ENCODE measurements at places on chromosomes 3 and 15.

GRCh38 chr3:126931806-126932187 lies 51.1 kb upstream of the PLXNA1 start:
- DNase-seq = no peak

DNA sequence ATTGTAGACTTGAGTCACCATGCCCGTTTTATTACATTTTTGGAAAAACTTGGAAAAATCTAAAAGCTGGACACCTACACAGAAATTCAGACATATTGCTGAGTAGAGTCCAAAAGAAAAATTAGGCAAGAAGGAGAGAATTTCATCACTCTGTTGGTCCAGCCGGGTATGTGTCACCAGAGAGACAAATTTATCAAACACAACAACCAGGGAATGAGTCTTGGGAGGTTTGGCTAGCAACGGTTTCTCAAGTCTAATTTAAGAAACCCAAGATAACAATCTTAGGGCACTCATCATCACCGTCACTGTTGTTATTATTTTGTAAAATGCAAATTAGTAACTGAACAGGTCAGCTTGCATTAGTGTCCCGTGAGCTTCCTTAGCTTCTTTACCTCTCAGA lies 197.5 kb upstream of the C2CD4B start:
- no peak for DNase-seq

DNA sequence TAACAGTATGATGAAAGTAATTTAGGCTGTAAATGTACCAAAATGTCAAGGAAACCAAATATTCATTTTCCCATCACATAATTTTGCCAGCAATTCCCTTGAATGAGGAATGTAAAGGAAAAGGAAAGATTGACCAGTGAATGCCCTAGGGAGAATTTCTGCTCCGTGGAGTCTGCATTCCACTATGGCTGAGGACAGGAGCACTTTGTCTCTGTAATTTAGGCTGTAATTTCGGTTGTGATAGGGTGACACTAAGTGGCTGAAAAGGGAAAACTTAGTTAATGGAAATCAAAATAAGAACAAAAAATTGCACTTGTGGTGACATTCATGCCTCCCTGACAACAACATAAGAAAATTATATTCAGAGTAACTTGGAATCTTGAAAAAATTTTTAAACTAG lies 8.3 kb upstream of the TMEM207 start:
- DNase-seq = no peak

DNA sequence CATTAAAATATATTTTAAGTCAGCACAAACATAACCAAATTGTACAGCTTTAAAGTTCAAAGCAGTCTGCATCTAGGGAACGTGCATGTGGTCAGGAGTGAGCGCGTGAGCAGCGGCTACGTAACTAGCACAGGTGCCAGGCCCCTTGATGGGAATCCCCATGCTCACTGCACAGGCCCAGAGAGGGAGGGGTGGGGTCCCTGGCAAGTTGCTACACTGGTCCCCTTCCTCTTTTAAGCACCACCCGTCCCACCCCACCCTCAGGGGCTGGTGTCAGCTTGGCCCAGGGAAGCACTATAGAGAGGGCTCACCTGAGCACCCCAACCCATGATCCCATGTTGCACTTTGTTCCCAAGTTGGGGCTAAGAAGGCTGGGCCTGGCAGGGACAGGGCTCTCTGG lies 835 bp upstream of the GMPPB start:
- no peak for DNase-seq

DNA sequence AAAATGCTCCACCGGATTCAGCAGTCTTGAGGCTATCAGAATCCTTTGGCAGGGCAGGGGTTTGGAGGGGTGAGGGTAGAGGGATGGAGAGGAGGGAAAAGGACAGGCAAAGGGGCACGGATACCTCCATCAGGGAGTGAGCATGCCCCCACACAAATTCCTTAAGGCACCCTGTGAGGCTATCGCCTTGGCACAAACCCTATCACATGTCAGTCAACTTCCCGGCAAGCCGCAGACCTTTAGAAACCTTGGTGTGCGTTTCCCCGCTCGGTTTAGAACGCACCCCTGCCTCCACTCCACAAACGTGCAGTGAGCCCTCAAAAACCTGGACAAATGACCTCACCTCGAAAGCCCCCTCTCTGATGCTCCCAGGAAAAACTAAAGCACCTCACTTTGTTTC lies 422 bp upstream of the SETMAR start:
- DNase-seq = no peak

DNA sequence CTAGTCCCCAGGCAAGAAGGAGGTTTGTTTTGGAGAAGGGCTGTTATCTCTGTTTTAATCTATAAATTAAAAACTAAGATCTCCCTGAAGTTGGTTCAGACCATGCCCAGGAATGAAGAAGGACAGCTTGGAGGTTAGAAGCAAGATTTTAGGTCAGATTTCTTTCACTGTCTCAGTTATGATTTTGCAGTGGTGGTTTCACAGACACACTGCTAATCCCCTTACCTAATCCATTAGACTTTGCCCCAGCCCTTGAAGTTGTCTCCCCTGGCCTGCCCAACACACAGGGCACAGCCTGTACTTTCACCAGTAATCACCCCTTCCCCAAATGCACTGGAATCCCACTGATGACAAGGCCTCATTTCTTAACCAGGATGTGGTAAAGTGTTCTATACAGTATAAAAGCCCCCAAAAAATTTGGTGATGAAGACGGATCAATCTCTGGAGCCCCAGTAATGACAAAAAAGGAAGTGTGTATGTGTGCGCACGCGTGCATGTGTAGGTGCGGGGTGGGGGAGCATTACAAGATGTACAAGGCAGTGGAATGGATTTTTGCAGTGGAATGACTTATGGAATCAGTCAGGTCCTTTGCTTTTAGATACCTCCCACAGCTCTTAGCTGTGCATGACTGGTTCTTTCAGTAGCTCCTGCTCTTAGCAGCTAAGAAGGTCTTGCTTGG lies 73.1 kb upstream of the TERB2 start:
- DNase-seq = no peak

DNA sequence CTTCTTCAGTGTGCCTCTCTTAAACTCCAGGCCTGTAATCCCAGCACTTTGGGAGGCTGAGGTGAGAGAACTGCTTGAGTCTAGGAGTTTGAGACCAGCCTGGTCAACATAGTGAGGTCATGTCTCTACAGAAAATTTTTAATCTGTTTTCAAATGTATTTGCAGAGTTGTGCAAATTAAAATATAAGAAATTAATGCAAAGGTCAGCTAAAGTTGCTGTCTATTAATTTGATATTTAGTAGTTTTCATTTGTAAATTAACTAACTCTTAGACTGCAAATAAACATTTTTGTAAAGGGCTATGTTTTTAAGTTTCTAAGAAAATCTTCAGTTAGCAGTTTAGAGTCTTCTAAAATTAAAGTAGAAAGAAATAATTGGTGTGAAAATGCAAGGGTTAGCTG lies 99.9 kb upstream of the TJP1 start:
- no peak for DNase-seq

DNA sequence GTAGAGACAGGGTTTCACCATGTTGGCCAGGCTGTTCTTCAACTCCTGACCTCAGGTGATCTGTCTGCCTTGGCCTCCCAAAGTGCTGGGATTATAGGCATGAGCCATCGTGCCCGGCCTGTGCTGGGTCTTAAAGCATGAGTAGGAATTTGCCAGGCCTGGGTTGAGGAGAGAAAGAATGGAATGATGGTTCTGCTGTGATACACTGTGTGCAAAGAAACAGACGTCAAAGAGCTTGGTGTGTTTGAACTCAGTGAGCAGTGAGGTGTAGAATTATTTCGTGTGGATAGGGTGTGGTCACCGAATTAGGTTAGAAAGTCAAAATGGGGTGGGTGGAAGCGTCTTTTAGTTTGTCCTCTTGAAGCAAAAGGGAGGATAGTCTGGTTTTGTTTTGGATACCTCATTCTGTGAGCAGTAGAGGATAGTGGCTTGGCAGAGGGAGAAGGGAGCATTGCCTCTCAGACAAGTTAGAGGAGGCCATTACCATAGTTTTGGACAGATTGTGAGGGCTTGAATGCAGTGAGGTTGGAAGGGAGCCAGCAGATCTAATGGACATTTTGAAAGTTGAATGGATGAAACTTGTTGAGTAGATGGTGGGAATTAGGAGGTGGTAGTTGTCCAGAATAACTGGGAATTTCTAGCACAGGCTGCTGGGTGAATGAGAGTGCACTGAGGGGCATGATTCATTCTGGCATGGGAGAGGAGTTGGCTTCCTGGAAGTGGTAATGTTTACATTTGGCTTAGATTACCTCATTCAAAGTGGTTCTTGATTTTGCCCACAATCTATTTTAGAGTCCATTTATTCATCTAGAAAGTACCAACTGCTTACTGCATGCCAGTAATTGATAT lies 27.2 kb downstream of the AKAP13 start:
- DNase-seq = peak; percentile 37

- DNase-seq = no peak
These were observed 928.9 kb upstream of the NR2F2 start for GRCh38 chr15:95401587-95401986.

GRCh38 chr3:127074900-127075360 lies 92.0 kb downstream of the PLXNA1 start:
- DNase-seq = no peak

Measured in hepatocyte (in vitro differentiated cells).